Stimulated activated CD8-positive, alpha-beta memory T cell treated with anti-CD3 and anti-CD28 coated beads, Interleukin-12 subunit alpha, Interleukin-12 subunit beta, amount 100 ng/mL, for 1 hour (primary cell): ENCODE measurements at places on chromosomes 5 and 9.

DNA sequence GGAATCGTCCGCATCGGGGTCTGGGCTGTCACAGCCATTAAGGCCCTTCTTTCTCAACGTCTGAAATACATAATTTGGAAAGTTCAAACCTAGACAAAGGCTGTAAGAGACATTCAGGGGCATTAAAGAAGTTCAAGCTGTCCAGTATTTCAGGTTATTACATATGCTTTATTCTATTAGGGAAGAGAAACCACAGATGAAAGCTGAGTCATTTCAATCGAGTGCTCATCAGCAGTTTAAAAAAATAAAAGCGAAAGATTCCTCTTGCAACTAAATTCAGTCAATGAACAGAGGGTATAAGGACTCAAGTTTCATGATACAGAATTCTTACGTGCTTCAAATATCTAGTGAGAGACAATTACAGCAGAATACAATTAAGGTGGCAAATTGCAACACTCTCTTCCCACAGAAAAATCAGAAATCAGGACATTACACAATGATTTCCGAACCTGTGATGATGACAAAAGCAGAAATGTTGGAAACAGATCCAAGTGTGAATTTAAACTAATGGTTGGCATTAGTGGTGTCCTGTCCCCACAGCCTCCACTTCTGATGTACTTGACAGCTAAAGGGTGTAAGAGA lies 121.6 kb downstream of the MEF2C start:
- no peak for DNase-seq

GRCh38 chr5:178383919-178384815 lies 151.6 kb upstream of the PHYKPL start:
- no peak for DNase-seq

DNA sequence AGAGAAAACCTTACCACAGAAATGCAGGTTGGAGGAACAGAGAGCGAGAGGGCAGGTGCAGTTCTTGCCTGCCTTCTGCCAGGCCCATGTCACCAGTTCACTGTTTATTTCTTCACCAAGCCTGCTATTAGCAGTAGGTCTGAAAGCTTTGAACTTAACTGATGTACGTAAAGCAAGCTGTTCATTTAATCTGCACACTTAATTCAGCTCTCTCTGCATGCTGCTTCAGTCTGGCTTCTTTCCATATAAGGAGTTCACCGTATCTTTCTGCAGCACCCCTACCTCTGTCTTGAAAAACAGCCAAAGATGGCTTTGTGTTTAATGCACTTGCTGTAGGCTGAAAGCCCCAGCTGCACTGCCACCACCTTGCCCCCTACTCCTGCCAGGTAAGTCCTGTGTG lies 205.1 kb downstream of the RAB3C start:
- no peak for DNase-seq

DNA sequence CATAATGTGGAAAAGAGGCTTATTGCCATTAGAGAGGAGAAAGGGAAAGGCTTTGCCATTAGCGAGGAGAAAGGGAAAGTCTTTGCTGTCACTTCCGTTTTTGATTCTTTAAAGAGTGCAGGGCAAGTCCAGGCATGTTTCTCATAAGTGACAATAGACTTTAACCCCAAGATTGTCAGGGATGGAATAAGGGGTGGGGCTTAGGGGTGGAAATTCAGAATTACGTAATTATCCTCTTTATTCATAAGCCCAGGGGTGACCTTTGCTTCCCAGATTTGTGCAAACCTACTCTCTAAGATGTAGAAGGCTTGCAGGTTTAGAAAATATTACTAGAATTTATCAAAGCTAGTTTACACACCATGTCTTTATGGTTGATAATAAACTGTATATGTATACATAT lies 2.3 kb upstream of the PLK2 start:
- no peak for DNase-seq

DNA sequence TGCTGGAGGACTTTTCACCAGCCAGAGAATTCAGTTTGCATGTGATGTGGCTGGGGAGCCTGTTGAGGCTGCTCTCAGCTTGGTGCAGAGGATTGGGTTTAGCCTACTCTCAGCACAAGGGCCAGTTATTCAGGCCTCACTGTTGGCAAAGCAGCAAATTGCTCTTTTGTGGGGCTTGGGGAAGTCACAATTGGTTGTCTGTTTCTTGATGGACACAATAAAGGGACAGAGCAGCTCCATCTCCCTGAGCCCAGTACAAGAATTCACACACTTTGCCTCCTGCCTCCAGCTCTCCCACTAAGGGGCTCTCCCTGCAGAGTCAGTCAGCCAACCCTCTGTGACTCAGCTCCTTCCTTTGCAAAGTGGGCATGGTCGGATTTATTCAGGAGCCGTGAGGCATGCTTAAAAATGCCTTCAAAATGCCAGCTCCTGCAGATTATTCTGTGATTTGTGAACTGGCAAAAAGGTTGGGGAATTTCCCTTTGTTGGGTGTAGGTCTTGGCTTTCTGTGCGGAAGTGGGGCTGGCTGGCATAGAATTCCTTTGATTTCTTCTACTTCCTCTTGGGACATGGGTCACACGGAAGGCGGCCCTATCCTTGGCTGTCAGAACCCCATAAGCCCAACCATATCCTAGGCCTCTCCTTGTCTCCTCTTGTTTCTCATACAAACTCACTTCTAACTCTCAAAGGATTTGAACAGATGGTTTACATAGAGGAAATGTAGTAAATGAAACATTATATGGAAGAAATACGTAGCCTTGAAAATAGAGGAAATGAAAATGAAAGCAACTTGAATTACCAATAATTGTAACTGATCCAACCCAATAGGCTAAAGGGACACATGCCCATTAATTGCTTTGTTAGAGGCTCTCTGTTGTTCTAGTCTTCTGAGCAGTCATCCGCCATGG lies 118.7 kb upstream of the CD180 start:
- DNase-seq, result no peak

- DNase-seq, result no peak
These were observed 37.8 kb downstream of the CDH6 start for GRCh38 chr5:31231177-31231838.

DNA sequence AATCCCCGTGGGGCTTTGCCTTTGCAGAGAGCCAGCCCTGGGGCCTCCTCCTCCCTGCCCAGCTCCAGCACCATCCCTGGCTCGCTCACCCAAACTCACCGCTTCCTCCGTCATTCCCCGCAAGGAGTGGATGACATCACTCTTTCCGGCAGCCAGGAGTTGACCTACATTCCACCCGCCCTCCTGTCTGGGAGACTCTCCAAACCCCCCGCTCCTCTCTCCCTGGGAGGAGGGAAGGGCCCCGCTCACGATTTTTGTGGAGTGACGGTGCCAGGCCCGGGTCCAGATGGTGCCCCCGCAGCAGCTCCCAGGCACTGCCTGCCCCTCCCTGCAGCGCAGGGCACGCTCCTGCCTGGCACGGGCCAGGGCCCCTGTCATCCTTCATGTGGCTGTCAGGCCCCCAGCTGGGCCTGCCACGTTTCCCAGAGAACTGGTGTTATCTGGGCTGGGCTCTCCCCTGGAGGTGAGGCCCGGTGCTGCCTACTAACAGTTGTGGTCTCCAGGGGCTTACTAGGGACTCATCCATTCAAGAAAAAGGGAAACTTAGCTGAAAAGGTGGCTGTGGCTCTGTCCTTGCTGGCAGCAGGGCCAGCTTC lies 52.3 kb downstream of the NTNG2 start:
- no peak for DNase-seq

- no peak for DNase-seq
These were observed 47.3 kb downstream of the PRLR start for GRCh38 chr5:35182910-35183535.

DNA sequence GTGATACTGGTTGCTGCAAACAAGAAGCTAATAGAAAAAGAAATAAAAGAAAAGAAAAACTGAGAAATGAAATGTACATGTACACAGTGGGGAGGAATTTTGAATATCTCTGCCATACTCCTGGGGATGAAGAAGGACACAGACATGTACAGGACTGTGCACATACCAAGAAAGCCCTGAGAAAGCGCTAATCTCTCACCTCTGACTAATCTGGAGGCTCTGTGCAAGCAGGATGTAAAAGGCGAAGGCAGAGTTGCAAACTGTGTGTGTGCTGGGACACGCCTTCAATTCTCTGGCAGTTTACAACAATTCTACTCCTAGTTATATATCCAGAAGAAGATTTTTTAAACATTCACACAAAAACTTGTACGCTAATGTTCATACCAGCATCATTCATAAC lies 211.4 kb downstream of the KIAA0825 start:
- DNase-seq, result no peak

DNA sequence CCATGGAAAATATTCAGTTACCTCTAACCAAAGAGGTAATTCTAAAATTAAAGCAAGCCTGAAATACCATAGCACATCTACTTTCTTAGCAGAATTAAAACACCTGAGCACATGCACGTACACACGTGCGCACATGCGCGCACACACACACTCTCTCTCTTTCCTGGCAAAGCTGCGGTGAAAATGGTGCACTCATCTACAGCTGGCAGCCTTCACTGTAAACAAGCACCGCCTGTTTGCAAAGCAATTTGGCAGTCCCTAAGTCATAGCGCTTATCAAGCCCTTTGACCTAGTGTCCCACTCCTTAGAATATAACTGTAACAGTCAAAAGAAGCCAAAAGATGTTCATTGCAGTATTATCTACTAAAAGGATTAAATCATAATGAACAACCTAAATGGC lies 278.7 kb downstream of the DENND1A start:
- DNase-seq, result no peak

DNA sequence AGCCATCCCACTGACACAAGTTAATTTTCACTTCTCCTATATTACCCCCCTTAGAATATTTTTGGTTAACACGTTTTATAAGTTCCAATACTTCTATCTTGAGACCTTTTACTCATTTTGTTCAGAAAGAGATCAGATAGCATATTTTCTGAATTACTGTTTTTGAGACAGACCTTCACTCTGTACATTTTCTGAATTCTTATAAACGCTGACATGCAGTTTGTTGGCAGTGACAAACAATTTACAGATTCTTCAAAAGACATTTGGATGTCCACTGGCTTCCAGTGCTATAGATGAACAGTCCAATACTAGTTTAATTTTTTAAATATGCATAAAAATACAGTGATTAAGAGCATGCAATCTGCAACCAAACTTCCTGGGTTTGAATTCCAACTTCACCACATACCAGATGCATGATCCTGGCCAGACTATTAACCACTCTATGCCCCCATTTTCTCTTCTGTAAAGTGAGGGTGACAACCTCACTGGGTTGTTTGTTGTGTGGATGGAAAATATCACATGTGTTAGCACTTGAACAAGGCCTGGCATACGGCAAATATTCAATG lies 142.1 kb downstream of the AGTPBP1 start:
- DNase-seq, result no peak

GRCh38 chr5:174589599-174589998 lies 134.8 kb upstream of the MSX2 start:
- DNase-seq, result no peak

GRCh38 chr9:134592018-134592818 lies 49.4 kb upstream of the COL5A1 start:
- DNase-seq, result no peak

DNA sequence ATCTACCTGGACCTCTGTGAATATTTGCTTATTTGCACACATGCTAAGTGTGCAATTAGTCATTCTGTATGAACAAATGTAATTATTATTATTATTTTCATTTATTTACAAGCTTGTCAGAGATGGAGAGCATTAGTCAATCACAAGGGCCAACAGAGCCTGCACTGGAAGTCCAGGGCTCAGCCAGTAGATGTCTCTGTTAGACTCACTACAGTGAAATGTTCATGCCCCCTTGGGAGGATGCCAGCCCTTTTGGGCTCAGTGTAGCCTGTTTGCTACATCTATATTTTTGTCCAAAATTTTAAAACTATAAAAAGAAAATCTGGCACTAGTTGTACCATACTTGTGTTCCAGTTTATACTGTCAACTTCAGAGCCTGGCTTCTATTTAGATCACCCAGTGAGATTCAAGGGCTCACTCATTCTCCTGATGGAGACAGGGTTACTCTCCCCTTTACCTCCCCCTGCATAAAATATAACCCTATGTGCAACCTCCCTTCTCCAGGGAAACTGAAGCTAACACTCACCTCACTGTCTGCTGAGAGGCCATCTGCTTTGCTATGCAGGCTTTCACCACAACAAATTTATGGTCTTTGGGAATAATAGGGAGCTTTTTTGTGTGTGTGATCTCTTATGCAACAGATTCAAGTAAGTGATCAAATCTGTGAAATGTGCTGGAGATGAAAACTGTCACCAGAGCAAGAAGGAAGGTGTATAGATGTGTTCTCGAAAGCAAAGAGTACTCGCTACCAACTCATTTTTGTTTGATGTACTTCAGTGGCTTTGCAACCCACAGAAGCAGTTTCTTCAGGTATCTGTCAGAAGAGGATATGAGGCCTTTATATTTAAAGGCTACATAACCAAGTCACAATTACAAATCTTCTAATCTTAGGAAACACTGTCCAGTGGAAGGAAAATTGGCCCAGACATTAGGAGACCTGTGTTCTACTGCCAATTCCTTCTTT lies 99.9 kb upstream of the TLE4 start:
- DNase-seq, result peak; percentile 6

- DNase-seq, result no peak
These were observed 815.0 kb downstream of the CDH18 start for GRCh38 chr5:19172926-19173470.

- no peak for DNase-seq
These were observed 28.8 kb upstream of the IER5L start for GRCh38 chr9:129206905-129207304.

DNA sequence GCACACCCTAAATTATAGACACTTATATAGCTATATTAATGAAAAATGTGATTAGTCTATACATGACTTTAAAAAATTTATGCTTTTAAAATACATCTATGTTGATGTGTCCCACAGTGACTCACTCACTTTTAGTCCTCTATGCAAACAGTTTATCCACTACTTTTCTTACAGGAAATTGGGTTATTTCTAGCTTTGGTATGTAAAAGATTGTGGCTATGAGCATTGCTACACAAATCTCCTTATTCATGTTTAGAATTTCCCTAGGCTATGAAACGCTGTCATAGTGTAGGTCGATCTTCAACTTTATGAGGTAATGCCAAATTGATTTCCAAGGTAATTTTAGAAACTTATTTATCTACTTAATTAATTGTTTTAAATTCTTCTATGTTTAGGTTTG lies 687.4 kb downstream of the PRR16 start:
- DNase-seq, result no peak

- no peak for DNase-seq
These were observed 411.4 kb downstream of the MAT2B start for GRCh38 chr5:163916861-163917260.

DNA sequence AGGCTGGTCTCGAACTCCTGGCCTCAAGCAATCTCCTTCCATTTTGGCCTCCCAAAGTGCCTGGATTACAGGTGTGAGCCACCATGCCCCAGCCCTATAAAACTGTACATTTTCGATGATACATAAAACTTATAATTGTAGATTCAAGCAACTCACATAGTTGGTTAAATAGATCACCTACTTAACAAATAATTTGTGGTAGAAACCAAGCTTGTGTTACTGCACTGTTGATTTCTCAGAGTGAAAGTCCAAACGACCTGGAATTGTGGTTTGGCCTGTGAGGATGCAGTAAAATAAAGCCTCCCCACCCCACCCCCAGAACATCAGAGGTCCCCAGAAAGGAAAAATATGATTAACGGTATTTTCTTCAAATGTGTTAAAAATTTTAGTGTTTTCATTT lies 92.7 kb downstream of the TRIO start:
- no peak for DNase-seq
